ENCODE measurements at places on chromosomes 5 and 9. TPM values are rescaled to one million over a fixed set of nuclear protein-coding genes. Genes with fewer than 3 reads are reported as not detected.

Gene LCN9
- not detected for total RNA-seq

Gene ARHGEF37
- 20.6 TPM for total RNA-seq

Gene MRNIP
- total RNA-seq = 20.1 TPM

Gene IGIP
- 17.6 TPM for total RNA-seq

Data from right cardiac atrium (tissue), 5 donors.